ENCODE measurements at places on chromosomes 5 and 9. TPM values are rescaled to one million over a fixed set of nuclear protein-coding genes. Genes with fewer than 3 reads are reported as not detected.
A peak's percentile ranks its signal among the peaks of the same experiment; 100 is the strongest.

DNA sequence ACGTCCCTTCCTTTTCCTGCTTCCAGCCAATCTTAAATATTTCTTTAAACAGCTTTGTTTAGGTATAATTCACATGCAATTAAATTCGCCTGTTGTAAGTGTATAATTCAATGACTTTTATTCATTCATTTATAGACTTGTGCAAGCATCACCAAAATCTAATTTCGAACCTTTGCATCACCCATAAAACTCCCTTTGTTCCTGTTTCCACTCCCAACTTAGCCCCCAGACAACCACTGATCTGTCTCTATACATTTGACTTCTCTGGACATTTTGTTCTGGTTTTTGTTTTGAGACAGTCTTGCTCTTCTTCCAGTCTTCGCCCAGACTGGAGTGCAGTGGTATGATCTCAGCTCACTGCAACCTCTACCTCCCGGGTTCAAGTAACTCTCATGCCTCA is 71.5 kb downstream of the NR6A1 start:
- H3K4me3 ChIP-seq: no peak overlapping the region
- H3K4me1 ChIP-seq: no peaks in the 10 kb centered on the region
- H3K36me3 ChIP-seq: no peaks in the 10 kb centered on the region
- DNase-seq: no peak

GRCh38 chr5:31741496-31741895 is 102.6 kb downstream of the PDZD2 start:
- no peaks in the 10 kb centered on the region for H3K4me1 ChIP-seq
- H3K4me3 ChIP-seq: no peak overlapping the region
- H3K27ac ChIP-seq: no peak overlapping the region
- DNase-seq: no peak

- peak overlapping the region; percentile 33 for H3K27ac ChIP-seq
- H3K36me3 ChIP-seq: peaks cover 51% of the 10 kb centered on the region
- H3K4me1 ChIP-seq: peaks cover 68% of the 10 kb centered on the region
- no peaks in the 10 kb centered on the region for H3K27me3 ChIP-seq
- peak overlapping the region; percentile 45 for H3K4me3 ChIP-seq
Observed at GRCh38 chr5:62309107-62309506, 3.1 kb downstream of the KIF2A start.

DNA sequence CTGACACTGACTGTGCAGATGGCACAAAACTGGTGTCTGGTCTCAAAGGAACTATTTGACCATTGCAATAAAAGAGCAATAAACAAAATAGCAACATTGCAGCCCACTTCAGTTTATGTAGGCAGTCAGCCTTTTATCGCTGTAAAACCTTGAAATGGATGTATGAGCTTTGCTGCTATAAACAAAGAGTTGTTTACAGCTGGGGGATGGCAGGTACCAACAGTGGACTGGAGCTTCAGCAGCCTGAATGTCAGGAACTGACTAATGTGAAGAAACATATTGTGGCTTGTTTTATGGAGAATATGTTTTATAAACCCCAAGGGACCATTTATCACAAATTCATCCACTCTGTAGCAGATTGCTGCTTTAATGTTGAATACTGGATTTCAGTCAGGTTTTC is 78.0 kb downstream of the PTPRD start:
- H3K27me3 ChIP-seq: no peaks in the 10 kb centered on the region
- no peak overlapping the region for H3K27ac ChIP-seq
- no peaks in the 10 kb centered on the region for H3K4me1 ChIP-seq
- H3K4me3 ChIP-seq: no peak overlapping the region
- H3K36me3 ChIP-seq: no peaks in the 10 kb centered on the region
- DNase-seq: no peak

DNA sequence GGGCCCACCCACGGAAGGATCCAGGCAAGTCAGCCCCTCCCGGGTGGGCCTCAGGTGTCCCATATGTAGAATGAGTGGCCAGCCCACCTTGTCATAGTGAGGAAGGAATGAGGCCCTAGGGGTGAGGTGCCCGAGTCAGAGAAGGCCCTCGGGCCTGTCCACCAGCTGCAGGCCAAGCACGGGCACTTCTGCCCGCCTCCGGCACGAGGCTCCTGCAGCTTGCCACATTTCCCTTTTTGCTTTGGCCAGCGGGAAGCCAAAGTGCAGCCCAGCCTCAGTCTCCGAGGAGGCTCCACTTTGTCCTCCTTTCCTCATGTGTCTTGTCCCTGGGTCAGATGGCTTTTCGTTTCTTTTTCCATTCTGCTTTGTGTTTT is 72.9 kb downstream of the PSMB7 start:
- peaks cover 2% of the 10 kb centered on the region for H3K36me3 ChIP-seq
- no peaks in the 10 kb centered on the region for H3K4me1 ChIP-seq
- H3K4me3 ChIP-seq: no peak overlapping the region
- H3K27me3 ChIP-seq: no peaks in the 10 kb centered on the region

- no peak for DNase-seq
- H3K4me1 ChIP-seq: peaks cover 10% of the 10 kb centered on the region
- no peaks in the 10 kb centered on the region for H3K36me3 ChIP-seq
- no peak overlapping the region for H3K27ac ChIP-seq
Observed at GRCh38 chr9:34996905-34997279, 7.3 kb downstream of the DNAJB5 start.

- H3K4me1 ChIP-seq: peaks cover 3% of the 10 kb centered on the region
- peak; percentile 59 for DNase-seq
- H3K27ac ChIP-seq: no peak overlapping the region
- peaks cover 2% of the 10 kb centered on the region for H3K36me3 ChIP-seq
- no peaks in the 10 kb centered on the region for H3K27me3 ChIP-seq
Observed at GRCh38 chr9:111897601-111898137, 1.1 kb downstream of the UGCG start.

- no peak overlapping the region for H3K4me3 ChIP-seq
- H3K27me3 ChIP-seq: peaks cover 41% of the 10 kb centered on the region
- DNase-seq: no peak
- no peak overlapping the region for H3K27ac ChIP-seq
- peaks cover 14% of the 10 kb centered on the region for H3K4me1 ChIP-seq
Observed at GRCh38 chr9:86096386-86096785, 3.0 kb downstream of the GOLM1 start.

GRCh38 chr9:130480673-130481072 is 35.9 kb downstream of the ASS1 start:
- H3K4me1 ChIP-seq: no peaks in the 10 kb centered on the region
- no peak overlapping the region for H3K4me3 ChIP-seq
- DNase-seq: no peak

DNA sequence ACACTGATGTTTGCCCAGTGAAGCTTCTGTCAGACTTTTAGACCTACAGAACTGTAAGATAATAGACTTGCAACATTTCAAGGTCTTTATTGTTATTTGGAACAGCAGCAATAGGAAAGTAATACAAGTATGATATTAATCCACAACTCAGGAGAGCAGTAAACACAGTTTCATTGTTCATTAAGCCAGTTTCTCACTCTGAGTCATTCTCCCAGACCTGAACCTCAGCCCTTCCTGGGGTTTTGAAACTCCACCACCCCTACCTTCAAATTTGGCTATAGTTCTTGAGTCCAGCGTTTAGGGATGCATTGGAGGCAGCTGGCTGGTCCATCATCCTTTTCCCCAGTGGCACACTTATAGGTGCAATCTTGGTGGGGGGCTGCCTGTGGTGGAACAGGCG is 203.2 kb downstream of the RAB3C start:
- H3K27ac ChIP-seq: no peak overlapping the region
- no peak overlapping the region for H3K4me3 ChIP-seq
- no peak for DNase-seq
- peaks cover 39% of the 10 kb centered on the region for H3K27me3 ChIP-seq

Gene NIPSNAP3A
- total RNA-seq: 16.2 TPM
